Astrocyte of the spinal cord (primary cell): ENCODE measurements at places on chromosomes 11 and 22.

DNA sequence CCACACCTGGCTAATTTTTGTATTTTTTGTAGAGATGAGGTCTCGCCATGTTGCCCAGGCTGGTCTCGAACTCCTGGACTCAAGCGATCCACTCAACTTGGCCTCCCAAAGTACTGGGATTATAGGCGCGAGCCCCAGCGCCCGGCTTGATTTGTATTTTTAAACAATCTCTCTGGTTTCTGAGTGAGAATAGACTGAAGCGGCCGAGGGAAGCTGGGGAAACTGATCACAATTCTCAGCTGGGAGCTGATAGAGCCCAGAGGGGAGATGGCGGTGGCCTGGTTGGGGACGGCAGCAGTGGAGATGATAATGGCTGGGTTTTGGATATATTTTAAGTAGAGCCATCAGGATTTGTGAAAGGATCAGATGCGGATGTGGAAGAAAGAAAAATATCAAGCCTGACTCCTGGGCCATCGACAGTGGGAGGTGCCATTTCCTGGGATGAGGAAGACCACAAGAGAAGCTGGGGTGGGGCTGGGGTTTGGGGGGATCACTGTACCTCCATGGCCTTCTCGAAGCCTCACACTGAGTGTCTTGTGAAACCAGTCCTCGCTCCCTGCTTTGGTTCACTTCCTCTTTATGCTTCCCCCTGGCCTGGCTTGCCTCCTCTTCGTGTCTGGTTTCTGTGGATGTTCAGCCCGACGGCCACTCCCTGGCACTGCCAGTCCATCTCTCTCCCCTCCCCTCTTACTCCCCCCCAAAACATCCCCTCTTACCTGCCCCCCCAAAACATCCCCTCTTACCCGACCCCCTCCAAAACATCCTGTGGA is 51.9 kb downstream of the IGLL1 start:
- DNase-seq: no peak

DNA sequence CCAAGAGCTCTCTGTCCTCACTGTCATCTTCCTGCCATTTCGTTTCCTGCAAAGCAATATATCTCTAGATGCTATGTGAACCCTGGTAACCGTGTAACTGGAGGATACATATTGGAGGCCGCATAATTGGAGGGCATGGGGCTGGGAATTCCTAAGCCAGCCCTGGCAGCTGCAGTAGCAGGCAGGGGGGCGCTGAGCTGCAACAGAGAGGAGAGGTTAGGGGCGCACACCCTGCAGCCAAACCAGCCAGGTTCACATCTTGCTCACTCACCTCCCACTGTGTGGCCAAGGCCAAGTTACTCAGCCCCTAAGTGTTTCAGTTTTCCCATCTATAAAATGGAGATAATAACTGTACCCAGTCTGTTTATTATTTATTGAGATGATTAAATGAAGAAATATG is 39.9 kb upstream of the ZBTB16 start:
- DNase-seq: no peak

- DNase-seq: no peak
Measured at GRCh38 chr11:69004411-69005182, 8.4 kb downstream of the MRGPRF start.

DNA sequence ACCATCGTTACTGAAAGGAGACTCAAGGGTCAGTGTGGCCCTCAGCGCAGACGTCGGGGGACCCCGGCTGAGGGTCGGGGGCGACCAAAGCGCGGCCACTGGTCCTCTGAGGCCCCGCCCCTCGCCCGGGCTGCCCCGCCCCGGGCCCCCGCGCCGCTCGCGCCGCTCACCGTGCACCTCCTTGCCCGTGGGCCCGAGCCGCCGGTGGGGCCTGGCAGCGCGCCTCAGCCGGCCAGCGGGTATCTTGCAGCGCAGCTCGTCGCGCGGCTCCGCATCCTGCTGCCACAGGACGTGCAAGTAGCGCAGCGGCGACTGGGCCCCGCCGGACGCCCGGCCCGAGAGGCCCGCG is 419 bp downstream of the ANKRD54 start:
- no peak for DNase-seq

GRCh38 chr11:77866336-77866735 is 45.4 kb downstream of the AAMDC start:
- no peak for DNase-seq

- DNase-seq: no peak
Measured at GRCh38 chr11:88474655-88475054, 137.1 kb upstream of the CTSC start.

DNA sequence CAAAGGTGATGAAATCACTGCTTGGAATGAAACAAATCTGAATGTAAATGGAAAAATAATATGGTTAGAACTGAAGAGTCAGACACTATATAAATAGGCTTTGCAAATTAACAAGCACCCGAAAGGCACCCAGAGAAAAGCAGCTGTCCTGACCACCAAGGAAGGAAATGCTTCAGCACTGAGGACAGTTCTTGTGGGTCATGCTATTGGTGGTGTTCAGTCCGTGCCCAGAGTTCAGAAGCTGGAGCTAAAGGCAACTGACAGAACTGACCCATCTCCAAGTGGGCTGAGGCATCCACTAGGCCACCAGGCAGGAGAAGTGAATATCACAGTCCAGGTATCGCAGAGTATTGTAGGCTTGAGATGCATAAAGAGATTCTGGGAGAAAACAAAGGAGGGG is 208.9 kb downstream of the OPCML start:
- no peak for DNase-seq

DNA sequence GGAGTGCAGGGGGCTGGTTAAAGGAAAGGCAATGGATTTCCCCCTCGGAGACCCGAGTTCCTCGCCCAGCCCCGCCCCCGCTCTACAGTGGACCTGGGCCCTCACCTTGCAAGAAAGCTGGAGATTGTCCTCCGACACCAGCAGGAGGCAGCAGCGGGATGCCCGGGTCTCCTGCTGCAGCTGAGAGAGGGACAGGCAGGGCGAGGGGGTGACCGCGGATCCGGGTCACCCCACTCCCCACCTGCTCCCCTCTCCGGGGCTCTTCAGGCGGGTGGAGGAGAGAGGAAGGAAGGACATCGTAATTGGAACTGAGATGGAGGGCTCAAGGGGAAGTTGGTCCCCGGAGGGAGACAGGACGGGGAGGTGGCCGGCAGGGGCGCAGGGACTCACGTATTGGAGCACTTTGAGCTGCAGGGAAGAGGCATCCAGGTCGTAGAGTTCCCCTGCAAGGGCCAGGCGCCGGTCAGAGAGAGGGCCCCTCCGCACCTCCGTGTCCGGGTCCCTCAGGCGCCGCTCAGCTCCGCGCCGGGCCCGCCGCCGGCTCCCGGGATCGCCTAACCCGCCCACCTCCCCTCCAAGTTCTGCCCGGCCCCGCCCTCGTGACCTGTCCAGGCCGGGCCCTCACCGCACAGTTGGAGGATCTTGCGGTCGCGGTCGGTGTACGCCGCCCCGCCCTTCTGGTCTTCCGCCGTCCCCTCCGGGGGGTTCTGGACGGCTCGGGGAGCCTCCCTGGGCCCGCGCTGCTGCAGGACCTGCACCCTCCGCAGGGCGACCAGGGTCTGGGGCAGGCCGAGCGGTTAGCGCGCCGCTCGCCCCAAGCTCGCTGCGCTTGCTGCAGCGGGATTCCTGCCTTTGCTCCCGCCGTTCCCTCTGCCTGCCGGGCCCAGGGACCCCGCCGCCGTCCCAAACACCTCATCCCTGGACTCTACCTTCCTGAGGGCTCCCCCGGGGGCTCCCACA is 84.1 kb downstream of the PDE2A start:
- peak; percentile 14 for DNase-seq

DNA sequence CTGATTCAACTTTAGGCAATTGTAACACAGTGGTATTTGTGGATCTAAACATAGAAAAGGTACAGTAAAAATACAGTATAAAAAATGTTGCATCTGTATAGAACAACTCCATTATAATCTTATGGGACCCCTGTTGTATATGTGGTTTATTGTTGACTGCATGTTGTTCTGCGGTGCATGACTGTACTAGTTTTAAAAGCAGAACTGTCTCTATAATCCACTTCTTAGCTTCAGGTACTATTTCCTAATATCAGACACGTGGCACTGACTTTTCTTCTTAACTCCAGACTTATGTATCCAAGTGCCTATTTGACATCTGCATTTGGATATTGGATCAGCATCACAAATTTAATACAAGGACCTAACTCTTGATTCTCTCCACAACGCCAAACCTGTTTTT is 41.1 kb downstream of the PACS1 start:
- DNase-seq: no peak

DNA sequence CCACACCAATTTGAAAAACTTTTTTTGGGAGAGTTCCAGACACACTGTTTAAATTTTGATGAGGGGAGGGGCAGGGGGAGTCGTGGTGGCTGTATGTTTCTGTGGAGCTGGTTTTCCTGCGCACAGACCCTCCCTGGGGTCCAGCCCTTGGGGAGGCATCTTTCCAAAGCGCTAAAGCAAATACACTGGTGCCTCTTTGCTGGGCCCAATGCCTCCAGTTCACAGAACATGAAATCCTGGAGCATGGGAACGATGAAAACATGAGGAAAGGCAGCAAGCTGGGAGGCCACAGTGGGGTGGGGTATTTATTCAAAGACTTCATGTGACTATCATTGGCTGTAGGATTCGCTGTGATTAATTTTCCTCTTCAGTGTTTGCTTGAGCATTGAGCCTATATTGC is 135.3 kb downstream of the CCDC34 start:
- no peak for DNase-seq

- DNase-seq: no peak
Measured at GRCh38 chr11:19955660-19956059, 204.6 kb downstream of the DBX1 start.

- peak; percentile 100 for DNase-seq
Measured at GRCh38 chr22:30196141-30196879, 50.2 kb downstream of the LIF start.

GRCh38 chr11:32402836-32403235 is 32.5 kb downstream of the WT1 start:
- no peak for DNase-seq

DNA sequence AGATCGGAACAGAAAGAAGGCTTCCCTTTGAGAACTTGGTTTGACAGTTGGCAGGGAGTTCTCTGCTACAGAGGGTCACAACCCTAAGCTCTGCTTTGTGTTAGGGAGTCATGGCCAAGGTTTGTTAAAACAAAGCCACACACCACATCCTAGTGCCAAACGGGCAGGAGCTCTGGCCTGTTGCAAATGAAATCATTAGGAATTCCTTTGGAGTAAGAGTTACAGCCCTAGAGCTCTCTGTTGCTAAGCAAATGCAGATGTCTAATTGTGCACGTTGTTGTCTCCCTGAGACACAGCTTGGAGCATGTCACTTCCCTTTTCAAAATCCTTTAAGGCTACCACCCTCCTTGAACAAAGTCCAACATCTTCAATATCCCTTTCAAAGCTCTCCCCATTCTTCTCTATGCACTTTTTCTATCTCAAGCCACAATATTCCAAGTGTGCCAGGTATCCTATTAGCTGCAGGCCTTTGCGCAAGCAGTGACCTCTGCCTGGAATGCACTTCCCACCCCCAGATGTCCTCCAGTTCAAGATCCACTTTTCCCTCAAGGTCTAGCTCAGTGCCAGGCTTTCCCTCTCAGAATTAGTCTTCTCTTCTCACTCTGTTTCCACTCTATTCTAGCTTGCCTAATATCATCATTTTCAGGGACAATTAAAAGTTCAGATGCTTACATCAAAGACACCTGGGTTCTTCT is 253.7 kb upstream of the POU2AF2 start:
- peak; percentile 56 for DNase-seq

GRCh38 chr11:26227883-26228502 is 103.9 kb upstream of the ANO3 start:
- DNase-seq: no peak

DNA sequence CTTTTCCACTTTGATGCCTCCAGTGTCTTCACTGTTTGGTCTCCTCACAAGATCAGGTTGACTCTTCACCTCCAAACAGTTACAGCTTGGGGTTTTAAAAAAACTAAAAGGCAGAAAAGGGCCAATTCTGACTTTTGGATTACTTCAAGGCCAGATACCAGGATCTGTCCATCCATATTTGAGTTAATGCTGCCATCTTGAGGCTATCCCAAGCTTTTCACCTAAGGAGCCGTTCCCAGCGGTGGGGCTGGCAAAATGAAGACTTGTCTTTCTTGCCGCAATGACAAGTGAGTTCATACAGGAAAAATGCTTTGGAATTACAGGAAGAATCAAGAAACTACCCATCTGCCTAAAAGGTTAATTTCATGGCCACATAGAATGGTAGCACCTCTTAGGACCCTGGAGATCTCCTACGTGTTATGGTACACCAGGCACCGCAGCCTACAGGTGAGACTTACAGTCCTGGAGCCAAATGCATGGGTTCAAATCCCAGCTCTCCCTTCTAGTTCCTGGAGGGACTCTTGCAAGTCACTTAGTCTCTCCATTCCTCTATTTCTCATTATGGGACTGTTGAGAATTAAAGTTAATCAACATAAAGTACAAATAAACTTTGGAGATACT is 6.0 kb upstream of the OR5B21 start:
- peak; percentile 67 for DNase-seq

DNA sequence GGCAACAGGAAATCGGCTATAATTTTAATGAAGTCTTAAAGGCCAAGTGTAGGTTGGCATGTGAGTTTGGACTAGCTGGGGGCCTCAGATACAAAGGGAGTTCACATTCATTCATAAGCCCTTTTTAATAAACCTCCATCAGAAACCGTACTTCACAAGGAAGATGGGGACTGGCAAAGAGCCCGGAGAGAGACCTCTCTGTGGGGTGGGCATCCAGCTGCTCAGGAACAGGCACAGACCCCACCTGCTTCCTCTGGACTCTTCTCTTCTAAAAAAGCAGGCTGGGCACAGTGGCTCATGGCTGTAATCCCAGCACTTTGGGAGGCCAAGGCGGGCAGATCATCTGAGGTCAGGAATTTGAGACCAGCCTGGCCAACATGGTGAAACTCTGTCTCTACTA is 3.9 kb upstream of the ARFGAP3 start:
- DNase-seq: no peak

DNA sequence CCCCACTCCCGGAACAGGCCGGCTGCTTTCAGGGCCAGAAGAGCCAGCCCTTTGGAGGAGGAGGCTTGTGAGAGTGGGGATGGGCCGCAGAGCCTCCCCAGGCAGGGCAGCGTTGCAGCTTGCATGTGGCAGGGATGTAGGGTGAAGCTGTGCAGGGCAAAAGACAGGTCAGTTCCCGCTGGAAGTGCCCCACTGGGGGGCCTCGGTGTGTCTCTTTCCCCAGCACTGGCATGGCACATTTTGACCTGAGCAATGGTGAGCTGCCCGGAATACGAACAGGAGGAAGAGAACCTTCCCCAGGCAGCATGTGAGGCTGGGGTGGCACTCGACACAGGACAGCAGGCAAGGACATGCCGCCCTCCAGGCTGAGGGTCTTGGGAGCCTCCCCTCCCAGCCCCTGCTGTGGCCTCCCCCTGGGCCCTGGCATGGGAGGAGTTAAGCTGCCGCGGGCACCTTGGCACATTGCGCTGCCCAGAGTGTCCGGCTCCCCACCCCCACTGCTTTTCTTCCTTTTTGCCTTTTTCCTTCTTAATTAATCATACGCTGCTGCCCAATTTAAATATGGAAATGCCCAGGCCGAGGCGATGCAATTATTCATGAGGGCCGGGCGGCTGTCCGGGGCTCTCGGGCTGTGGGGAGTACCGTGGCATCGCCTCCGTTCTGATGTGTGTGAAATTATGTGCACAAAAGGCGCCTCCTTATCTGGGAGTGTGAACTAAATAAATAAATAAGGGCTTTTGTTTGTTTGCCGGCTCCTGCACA is 76.0 kb upstream of the WNT7B start:
- peak; percentile 38 for DNase-seq
